Right renal pelvis (tissue), 4 donors: ENCODE measurements at places on chromosomes 6 and 20.

DNA sequence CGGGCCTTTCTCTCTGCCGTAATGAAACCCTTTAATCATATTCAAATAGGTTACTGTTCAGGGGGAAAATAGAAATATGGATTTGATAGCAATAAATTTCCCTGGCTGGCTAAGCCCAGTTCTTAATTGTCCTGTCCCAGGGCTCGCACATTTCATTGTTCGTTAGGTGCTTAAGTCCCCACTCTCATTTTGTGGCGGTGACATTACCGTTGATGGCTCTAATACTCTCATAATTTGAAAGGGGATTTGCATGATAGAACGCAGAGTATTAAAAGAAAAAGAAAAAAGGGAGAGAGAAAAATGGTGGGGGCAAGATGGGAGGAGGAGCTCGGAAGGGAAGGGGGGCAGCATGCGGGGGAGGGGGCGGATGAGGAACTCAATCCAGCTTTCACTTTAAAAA is 79.1 kb upstream of the FOXP4 start:
- no peak for DNase-seq

GRCh38 chr20:45890985-45891983 is at the start of the genes CTSA and NEURL2:
TSS of gene CTSA (plus strand) at chr20:45891335. CDS start at chr20:45891569, 234 bp downstream.
TSS of gene NEURL2 (minus strand) at chr20:45891208. CDS start at chr20:45890991, 217 bp downstream.
- DNase-seq: peak; percentile 90

DNA sequence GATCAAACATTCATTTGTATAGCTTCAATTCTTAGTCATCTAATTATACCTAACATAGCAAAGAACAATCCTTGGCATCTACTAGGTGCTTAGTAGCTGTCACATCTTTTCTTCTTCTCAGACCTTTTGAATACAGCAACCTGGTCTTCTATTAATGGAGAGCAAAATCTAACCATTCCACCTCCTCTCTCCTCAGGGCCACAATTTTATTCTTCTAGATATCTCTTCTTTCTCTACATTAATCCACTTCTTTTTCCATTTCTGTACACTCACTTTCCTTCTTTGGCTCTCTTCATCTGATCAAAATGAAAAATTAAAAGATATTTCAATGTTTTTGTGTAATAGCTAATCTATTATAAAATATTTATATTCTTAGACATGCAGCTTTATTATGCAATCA is 9.0 kb upstream of the HLA-DOA start:
- DNase-seq: no peak

DNA sequence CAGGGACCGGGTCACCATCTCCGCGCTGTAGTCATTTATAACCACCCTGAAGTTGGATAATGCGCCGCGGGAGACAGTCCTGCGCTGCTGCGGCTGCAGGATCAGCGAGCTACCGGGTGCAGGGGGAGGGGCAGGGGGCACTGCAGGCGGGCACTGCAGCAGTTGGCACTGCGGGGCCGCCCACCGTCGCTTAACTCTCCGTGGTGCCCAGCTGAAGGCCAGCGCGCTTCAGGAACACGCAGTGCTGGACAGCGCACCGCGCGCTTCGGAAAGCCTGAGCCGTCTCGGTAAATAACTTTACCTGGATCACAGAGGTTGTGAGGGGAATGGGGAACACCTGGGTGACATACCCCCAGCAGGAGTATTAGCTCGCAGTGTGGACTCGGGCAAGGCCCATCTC is 12.4 kb upstream of the LRFN2 start:
- DNase-seq: peak; percentile 59

- DNase-seq: no peak
Observed at GRCh38 chr6:35539223-35539622, 26.5 kb upstream of the TULP1 start.
